ENCODE measurements at places on chromosomes 1 and 21.

DNA sequence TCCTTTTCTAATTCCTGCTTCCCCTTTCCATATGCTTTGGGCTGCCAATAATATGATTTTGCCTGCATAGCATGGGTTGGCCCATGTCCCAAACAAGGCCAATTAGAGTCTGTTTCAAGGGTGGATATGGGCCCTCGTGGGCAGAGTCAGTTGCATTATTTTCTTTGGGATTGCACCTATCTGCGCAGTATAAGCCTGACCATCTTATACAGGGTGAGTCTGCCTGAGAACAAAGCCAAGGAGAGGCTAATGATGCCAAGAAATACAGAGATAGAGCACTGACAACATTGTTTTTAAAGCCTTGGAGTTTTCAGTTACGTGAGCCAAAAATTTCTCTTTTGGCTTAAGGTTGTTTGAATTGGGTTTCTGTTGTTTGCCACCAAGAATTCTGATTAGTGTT, 18.6 kb downstream of the OVAAL start:
- DNase-seq = no peak

DNA sequence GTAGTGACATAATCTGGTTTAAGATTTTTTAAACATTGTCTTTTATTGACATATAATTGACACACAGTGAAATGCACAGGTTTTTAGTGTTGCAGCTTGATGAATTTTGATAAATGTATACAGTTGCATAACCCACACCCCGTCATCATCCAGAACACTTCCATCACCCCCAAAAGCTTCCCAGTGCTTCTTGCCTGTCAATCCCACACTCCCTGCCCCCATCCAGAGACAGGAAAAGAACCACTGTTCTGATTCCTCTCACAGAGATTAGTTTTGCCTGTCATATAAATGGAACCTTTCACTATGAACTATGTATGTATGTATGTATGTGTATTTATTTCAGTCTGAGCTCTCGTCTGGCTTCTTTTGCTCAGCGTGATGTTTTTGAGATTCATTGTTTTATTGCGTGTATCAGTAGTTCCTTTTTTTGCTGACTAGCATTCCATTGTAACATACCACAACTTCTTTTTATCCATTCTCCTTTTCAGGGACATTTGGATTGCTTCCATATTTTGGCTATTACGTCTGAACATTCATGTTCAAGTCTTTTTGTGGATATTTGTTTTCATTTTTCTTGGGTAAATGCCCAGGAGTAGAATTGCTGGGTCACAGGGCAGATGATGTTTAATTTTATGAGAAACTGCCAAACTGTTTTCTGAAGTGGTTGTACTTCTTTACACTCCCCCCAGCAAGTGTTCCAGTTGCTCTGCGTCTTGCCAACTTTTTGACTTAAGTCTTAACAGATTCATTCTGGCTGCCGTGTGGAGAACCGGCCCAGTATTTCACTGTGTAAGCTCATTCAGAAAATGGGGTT, 8.7 kb downstream of the UBIAD1 start:
- no peak for DNase-seq

DNA sequence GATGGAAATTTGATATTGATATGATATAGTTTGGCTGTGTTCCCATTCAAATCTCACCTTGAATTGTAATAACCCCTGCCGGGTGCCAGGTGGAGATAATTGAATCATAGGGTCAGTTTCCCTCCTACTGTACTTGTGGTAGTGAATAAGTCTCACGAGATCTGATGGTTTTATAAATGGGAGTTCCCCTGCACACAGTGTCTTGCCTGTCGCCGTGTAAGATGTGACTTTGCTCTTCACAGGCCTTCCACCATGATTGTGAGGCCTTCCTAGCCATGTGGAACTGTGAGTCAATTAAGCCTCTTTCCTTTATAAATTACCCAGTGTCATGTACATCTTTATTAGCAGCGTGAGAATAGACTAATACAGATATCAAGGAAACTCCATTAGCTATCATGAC, 74.6 kb downstream of the MAP3K7CL start:
- DNase-seq = no peak

GRCh38 chr1:47031059-47031458, 7.6 kb downstream of the CYP4X1 start:
- DNase-seq = no peak

DNA sequence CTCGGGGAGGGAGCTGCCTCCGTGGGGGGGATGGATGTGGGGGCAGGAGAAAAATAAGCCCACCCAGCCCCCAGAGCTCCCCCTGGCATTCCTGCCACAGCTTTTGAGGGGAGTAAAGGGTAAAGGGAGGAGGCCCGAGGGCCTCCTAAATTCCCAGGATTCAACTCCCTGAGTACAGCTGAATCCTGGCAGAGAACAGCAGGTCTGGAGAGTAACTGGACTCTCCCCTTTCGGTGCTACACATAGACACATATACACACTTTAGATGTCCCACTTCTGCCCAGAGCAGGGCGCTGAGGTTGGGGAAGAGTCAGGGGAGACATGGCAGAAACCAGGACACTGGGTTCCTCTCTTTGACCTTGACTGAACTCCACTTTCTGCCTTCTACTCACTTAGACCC, 3.0 kb downstream of the KIRREL1 start:
- DNase-seq = no peak

All from stimulated activated CD4-positive, alpha-beta T cell treated with anti-CD3 and anti-CD28 coated beads, Interleukin-2, amount 100 ng/mL, for 24 hours (primary cell).